ENCODE measurements at places on chromosomes 3 and 15.

DNA sequence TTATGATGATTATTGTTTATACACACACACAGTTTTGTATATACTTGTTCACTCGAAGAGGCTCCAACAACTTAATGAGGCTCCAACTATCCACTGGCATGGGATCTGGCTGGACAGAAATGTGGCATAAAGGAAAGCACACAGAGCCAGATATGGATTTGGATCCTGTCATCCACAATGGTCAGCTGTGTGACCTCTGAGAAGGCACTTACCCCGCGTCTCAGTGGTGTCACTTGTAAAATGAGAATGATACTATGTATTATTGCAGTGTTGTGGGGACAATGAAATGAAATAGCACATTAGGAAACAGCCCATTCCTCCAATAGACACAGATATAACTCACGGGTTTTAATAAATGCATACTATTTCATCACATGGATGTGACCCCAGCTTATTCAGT lies 42.2 kb downstream of the PDZRN3 start:
- DNase-seq: no peak

GRCh38 chr3:159839561-159840379 lies 148.9 kb upstream of the IL12A start:
- no peak for DNase-seq

GRCh38 chr15:58401991-58402649 lies 29.7 kb upstream of the LIPC start:
- no peak for DNase-seq

- no peak for DNase-seq
These were observed 91.2 kb downstream of the DUT start for GRCh38 chr15:48422401-48422800.

DNA sequence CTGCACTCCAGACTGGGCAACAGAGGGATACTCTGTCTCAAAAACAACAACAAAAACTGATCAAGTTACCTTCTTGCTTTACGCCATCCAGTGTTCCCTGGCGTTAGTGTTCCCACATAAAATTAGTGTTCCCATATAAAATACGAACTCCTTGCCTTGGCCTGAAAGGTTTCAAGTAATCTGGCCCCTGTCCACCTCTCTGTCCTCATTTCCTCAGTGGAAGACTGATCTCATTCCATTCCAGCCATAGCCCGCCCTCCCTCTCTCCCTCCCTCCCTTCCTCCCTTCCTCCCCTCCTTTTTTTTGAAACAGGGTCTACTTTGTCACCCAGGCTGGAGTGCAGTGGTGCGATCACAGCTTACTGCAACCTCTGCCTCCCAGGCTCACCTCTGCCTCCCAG lies 2.8 kb upstream of the CAND2 start:
- DNase-seq: no peak

- DNase-seq: no peak
These were observed 44.7 kb upstream of the CHRNA7 start for GRCh38 chr15:31985607-31986006.

- DNase-seq: no peak
These were observed 32.8 kb downstream of the CACNA2D2 start for GRCh38 chr3:50470658-50471057.

DNA sequence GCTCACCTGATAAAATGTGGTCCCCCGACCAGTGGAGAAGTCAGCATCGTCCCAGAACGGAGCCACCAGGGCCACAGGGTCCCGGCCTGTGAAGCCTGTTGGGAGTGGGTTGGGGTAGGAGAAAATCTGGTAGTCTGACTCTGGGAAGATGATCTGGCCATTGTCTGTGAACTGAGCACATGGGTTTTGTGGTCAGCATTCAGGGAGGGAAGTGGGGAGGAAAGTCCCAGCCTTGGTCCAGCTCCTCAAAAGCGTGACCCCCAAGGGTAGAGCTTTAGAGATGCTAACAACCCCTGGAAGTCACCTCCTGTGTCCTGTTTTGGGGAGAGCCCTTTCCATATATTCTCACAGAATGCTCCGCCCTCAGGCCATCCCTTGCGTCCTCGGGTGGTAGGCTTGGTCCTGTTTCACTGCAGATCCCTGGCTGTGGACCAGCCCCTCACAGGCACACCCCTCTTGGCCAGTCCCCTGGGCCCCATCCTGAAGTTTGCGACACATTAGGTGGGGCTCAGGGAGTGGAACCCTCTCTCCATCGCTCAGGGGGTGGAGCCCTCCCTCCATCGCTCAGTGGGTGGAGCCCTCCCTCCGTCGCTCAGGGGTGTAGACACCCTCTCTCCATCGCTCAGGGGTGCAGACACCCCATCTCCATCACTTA lies 40.0 kb downstream of the MUC4 start:
- DNase-seq: no peak

DNA sequence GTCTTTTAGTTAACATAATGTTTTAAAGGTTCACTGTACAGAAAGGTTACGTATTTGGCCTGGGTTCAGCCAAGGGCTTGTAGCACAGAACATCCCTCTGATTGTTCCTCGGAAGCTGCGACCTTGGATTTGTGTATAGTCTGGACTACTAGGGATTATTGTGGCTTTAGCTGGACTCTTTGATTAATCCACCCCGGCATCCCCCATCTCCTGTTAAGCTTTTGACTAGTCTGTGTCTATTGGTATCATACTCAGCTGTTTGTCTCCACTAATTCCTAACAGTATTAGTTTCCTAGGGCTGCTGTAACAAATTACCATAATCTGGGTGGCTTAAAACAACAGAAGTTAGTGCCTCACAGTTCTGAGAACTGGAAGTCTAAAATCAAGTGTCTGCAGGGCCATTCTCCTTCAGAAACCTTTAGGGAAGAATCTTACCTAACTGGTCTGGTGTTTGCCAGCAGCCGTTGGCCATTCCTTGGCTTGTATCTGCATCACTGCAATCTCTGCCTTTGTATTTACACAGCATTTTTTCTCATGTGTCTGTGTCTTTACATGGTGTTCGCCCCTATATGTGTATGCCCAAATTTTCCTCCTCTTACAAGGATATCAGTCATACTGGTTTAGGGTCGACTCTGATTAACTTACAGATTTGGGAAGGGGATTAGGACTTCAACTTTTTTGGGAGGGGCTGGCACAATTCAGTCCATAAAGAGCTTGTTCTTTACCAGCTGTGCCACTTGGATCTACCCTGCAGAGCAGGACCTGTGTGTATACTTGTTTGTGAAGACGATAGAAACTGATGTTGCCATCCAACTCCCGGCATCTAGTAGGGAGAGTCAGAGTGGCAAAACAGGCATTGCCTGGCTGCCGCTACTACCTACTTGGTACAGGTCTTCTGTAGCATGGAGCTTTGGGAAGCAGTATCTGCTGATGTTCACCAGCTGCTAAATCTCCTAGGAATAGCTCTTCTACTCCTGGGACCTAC lies 117.8 kb downstream of the UBE2E2 start:
- DNase-seq: no peak

DNA sequence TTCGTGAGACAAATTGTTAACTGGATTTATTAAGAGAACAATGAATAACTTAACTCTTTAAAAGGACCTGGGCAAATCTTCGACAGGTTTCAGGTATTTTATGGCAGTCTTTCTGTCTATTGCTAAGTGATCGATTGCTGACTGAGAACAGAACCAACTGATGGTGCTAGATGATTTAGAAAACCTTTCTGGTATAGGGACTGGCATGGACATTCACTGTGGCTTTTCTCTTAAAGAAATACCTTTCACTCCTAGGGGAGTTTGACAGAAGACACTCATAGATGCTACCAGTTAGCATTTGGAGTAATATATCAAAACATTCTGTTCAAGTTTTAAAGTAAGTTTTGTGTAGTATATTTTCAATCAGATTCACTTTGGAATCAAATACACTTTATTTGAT lies 654 bp downstream of the PPARG start:
- DNase-seq: no peak

- no peak for DNase-seq
These were observed 19.8 kb downstream of the PRR23E start for GRCh38 chr3:127212711-127213110.

DNA sequence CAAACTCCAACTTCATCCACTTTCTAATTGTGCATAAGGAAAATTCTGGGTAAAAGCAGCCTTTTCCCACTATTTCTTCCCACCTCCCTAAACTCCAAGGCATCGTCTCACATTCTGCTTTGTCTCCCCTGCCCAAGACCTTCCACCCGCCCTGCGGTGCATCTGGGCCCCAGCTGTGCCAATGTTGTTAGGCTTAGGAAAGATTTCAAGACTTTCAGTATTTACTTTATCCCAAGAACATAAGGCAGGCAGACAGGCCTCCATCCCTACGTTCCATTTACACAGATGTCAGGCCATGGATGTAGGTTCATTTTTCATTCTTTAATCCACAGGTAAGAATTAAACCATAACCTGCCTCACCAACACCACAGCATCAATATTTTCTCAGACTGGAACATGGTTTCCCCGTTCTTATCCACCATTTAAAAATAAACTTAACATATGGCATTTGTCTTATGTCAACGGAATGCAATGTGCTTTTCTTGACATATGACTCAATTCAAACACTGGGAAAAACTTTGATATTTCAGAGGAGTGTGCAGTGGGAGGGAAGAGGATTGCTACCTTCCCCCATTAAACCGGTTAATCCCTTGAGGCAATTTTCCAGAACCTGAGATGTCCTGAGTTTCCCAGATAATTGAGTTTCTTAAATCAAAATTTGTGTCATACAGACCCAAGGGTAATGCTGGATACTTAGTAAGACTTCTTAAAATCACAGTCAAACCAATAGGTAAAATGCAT lies 238.0 kb upstream of the LRIG1 start:
- no peak for DNase-seq

- peak; percentile 15 for DNase-seq
These were observed 42.3 kb downstream of the FGD5 start for GRCh38 chr3:14861031-14861430.

DNA sequence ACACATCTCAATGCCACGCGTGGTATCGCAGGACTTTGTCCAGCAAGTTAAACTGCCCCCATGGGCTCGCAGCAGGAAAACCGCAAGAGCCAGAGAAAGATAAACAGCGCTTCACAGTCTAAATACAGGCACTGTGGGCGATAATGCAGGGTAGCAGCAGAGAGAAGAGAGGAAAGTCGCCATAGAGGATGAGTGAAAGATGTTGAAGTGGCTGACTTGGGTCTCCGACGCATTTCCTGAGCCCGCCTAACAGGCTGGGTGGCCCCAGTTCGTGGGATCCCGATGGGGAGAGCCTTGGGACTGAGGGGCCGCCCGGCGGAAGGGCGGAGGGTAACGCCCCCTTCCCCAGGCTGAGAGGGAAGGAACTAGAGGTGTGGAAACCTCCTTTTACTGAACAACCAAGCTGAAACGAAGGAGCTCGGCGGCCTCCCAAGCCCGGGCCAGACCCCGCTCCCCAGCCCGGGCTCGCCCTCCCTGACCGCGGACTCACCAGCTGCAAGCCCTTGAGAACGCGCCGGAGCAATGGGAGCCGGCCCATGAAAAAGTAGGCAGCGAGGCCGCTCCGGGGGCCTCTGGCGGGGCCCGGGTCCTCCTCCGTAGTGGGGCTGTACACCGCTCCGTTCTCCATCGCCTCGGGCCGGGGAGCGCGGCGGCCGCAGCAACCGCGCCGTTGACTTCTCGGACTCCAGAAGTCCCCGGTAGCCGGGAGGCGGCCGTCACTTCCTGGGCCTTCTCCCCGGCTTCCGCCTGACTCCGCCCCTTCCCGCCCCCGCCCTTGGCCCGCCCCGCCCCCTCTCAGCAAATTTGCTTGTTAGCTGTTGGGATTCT lies at the start of gene CMTM6:
CMTM6 (minus strand) TSS at position 735 of the 828 bp plus-strand sequence; CDS start at position 628, 107 bp downstream.
- peak; percentile 90 for DNase-seq

- DNase-seq: peak; percentile 51
These were observed 26.1 kb downstream of the ATRIP start for GRCh38 chr3:48472673-48472922.

- DNase-seq: peak; percentile 31
These were observed 674 bp upstream of the MECOM start for GRCh38 chr3:169663951-169664820.

- peak; percentile 6 for DNase-seq
These were observed 154.7 kb upstream of the GOLIM4 start for GRCh38 chr3:168250415-168250861.

DNA sequence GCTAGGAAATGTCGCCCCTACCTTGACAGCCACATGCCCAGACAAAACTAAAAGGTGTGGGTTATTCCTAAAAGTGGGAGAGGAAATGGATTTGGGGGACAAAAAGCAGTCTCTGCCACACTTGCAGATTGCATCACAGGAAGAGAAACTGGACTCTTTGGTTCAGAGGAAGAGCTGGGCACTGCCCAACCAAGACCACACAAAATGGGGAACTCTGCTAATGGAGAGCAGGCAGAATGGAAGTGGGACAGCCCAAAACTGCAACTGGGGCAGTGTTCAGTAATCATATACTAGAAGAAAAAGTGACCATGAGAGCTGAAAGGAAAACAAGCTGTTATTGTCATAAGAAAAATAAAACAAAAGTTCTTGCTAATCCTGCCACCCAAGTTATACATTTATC lies 138.9 kb upstream of the FRMD4B start:
- DNase-seq: peak; percentile 69

- no peak for DNase-seq
These were observed 201.1 kb downstream of the ADAMTS17 start for GRCh38 chr15:100140527-100141308.

DNA sequence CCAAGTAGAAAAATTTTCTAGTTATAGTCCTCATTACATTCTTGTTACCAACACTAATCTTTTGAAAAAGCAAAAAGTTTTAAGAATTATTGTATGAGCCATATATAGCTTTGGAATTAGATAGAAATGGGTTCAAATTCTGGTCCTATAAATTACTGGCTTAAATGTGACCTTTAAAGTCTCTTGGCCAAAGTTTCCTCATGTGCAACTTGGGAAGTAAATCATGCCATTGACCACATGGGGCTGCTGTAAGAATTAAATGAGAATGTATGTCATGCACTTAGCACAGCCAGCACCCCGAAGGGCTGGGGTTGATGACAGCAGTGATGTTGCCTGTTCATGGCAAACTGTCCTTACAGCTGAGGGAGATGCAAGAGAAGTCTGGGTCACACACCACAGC lies 108.3 kb downstream of the TOP2B start:
- DNase-seq: no peak

DNA sequence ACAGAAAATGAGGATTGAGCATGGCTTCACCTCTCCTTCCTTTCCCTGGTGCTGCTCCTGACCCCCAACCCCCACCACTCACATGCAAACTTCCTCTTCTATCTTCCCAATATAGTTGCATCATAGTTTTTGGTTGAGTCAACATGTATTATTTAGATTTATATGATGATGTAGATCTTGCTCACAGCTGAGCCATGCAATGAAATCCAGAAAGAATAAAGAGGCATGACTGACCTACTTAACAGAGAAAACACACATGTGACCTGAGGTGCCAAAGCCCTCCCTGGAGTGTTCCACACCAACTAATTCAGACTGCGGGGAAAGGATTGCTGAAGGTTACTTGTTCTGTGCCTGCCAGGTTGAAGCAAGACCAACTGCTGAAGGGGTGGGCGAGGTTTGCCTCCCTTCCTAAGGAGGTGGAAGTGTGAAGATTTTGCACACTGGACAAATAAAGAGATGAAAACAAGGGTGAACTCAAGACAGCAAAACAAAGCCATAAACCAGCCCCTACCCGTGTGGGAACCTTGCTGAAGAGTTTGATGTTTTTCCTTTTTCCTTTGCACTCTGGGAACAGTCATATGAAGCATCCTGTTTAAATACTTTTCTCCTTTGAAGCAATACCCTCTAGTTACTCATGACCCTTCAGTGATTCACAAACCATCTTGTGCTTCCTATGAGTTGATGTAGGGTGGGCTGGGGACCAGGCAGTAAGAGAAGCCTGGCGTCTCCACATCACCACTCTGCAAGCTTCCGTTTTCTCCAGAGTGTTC lies 155.2 kb upstream of the UBE2E1 start:
- peak; percentile 85 for DNase-seq
